Effector memory CD8-positive, alpha-beta T cell (primary cell): ENCODE measurements at places on chromosomes 5 and 9.

DNA sequence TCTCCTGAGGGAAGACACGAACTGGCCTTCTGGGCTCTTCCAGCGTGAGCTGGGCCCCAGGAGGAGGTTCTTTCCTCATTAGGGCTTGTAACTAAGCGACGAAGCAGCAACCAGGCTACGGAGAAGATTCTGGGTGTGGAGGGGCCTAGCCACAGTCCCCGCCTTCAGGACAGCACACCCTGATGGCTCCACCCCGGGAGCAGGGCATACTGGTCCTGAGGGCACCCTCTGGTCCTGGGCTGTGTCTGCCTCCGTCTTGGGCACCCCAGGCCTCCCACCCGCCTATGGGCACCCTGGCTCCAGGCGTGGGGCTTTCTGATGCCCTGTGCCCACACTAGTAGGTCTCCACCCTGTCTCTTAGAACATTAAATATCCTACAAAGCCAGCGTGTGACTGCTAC lies 136.4 kb downstream of the OLFM1 start:
- H3K27me3 ChIP-seq, result peaks cover 31% of the 10 kb centered on the region
- DNase-seq, result no peak
- H3K4me1 ChIP-seq, result no peaks in the 10 kb centered on the region
- no peak overlapping the region for H3K27ac ChIP-seq
- H3K36me3 ChIP-seq, result no peaks in the 10 kb centered on the region

GRCh38 chr5:132557478-132558172 lies 848 bp downstream of the RAD50 start:
- H3K4me3 ChIP-seq, result peak overlapping the region; percentile 94
- peaks cover 27% of the 10 kb centered on the region for H3K4me1 ChIP-seq
- no peaks in the 10 kb centered on the region for H3K27me3 ChIP-seq
- DNase-seq, result no peak
- H3K27ac ChIP-seq, result peak overlapping the region; percentile 97
- peaks cover 17% of the 10 kb centered on the region for H3K36me3 ChIP-seq

DNA sequence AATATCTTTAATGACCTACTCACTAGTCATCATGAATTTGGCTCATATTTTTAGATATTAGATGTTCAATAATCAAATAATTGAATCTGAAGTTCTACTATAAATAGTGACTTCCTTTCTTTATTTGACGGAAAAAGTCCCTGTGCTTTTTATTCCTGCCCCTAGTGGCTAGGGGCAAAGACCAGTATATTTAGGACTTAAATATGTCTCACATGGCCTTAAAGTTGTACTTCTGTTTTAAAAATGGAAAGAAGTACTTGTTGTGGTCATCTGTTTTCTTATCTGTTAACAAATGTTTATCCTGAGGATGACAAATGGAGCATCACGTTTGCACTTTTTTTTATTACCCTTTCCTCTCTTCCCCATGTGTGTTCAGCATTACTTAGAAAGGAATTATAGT lies 89.2 kb upstream of the GRHPR start:
- H3K36me3 ChIP-seq, result peaks cover 2% of the 10 kb centered on the region
- H3K4me1 ChIP-seq, result no peaks in the 10 kb centered on the region
- H3K27ac ChIP-seq, result no peak overlapping the region
- H3K4me3 ChIP-seq, result no peak overlapping the region
- DNase-seq, result no peak
- no peaks in the 10 kb centered on the region for H3K27me3 ChIP-seq

- H3K4me3 ChIP-seq, result no peak overlapping the region
- DNase-seq, result no peak
- no peaks in the 10 kb centered on the region for H3K36me3 ChIP-seq
- no peak overlapping the region for H3K27ac ChIP-seq
Measured at GRCh38 chr5:168165977-168166376, 125.5 kb upstream of the WWC1 start.

- peaks cover 49% of the 10 kb centered on the region for H3K27me3 ChIP-seq
- H3K27ac ChIP-seq, result no peak overlapping the region
- no peaks in the 10 kb centered on the region for H3K36me3 ChIP-seq
- no peaks in the 10 kb centered on the region for H3K4me1 ChIP-seq
- DNase-seq, result no peak
Measured at GRCh38 chr9:805151-805550, 36.3 kb upstream of the DMRT1 start.

GRCh38 chr5:124718380-124718789 lies 28.1 kb downstream of the ZNF608 start:
- H3K27ac ChIP-seq, result no peak overlapping the region
- H3K36me3 ChIP-seq, result no peaks in the 10 kb centered on the region
- no peaks in the 10 kb centered on the region for H3K27me3 ChIP-seq
- no peak for DNase-seq

- no peaks in the 10 kb centered on the region for H3K4me1 ChIP-seq
- no peak for DNase-seq
- H3K4me3 ChIP-seq, result no peak overlapping the region
Measured at GRCh38 chr5:168390491-168390890, 95.8 kb upstream of the RARS1 start.

- H3K27me3 ChIP-seq, result peaks cover 41% of the 10 kb centered on the region
- DNase-seq, result no peak
- no peak overlapping the region for H3K27ac ChIP-seq
- peaks cover 6% of the 10 kb centered on the region for H3K36me3 ChIP-seq
- H3K4me3 ChIP-seq, result no peak overlapping the region
Measured at GRCh38 chr5:178081571-178082243, 31.6 kb upstream of the N4BP3 start.

GRCh38 chr9:109856785-109857184 lies 76.8 kb downstream of the PALM2AKAP2 start:
- H3K27ac ChIP-seq, result no peak overlapping the region
- H3K4me3 ChIP-seq, result no peak overlapping the region

DNA sequence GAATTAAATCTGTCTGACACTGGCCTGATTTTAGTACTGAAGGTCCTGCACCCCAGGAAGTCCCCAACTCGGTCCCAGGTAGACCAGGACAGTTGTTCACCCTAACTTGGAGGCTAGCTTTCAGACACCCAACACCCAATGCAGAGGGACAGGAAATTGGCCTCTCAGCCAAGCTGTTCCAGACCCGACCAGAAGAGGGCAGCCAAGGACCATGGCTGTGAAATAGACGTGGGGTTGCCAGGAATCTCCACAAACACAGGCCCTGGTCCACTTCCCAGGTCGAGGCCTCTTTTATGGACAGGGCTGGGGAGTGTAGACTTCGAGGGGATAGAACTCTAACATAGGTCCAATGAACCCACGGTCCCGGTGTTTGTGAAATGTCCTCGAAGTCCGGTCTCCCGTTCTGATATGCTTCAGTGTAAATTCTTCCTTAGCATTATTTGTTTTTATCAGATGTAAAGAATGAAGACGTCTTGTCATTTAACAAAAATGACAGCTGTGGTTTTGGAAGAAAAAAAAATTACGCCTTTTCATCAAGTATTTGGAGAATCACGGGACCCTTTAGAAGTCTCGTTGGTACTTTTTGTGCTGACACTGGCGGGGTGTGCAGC lies 260.3 kb upstream of the ADAMTS16 start:
- no peaks in the 10 kb centered on the region for H3K4me1 ChIP-seq
- no peak overlapping the region for H3K4me3 ChIP-seq
- no peak overlapping the region for H3K27ac ChIP-seq
- H3K27me3 ChIP-seq, result no peaks in the 10 kb centered on the region
- H3K36me3 ChIP-seq, result no peaks in the 10 kb centered on the region

- peaks cover 83% of the 10 kb centered on the region for H3K27me3 ChIP-seq
- no peak overlapping the region for H3K27ac ChIP-seq
- H3K4me3 ChIP-seq, result no peak overlapping the region
- no peak for DNase-seq
- H3K36me3 ChIP-seq, result no peaks in the 10 kb centered on the region
Measured at GRCh38 chr9:132784286-132784830, 93.7 kb downstream of the AK8 start.
